ENCODE measurements at places on chromosomes 6 and 20. TPM values are rescaled to one million over a fixed set of nuclear protein-coding genes. Genes with fewer than 3 reads are reported as not detected.

The EGFL8 gene
- total RNA-seq, result 21.6 TPM

The ARMC2 gene
- total RNA-seq, result 8.9 TPM

The PACRG gene
- total RNA-seq, result not detected

The CAGE1 gene
- 0.27 TPM for total RNA-seq

The PBOV1 gene
- not detected for total RNA-seq

The VSTM2L gene
- 0.17 TPM for total RNA-seq

The GPR6 gene
- not detected for total RNA-seq

The DPPA5 gene
- total RNA-seq, result not detected

The PRICKLE4 gene
- 1.2 TPM for total RNA-seq

The HLA-DQA2 gene
- 3.3 TPM for total RNA-seq

The TRERF1 gene
- total RNA-seq, result 12.9 TPM

The ZNF512B gene
- 13.6 TPM for total RNA-seq

The ACTL10 gene
- total RNA-seq, result 5.1 TPM

The KIF25 gene
- not detected for total RNA-seq

The OR2J1 gene
- not detected for total RNA-seq

The PET117 gene
- 19.4 TPM for total RNA-seq

The DEFB124 gene
- total RNA-seq, result not detected

The MPIG6B gene
- not detected for total RNA-seq

The LIN28B gene
- not detected for total RNA-seq

The SLC17A2 gene
- total RNA-seq, result not detected

The ADGRG6 gene
- not detected for total RNA-seq

The TTBK1 gene
- total RNA-seq, result 1.7 TPM

The SLC29A1 gene
- total RNA-seq, result 54.1 TPM

The BIRC7 gene
- 0.42 TPM for total RNA-seq

The TNFRSF6B gene
- not detected for total RNA-seq

The TMEM200A gene
- total RNA-seq, result not detected

The SRF gene
- total RNA-seq, result 23.1 TPM

The PNLDC1 gene
- not detected for total RNA-seq

The TSPO2 gene
- not detected for total RNA-seq

The CDK5RAP1 gene
- total RNA-seq, result 45.4 TPM

The ADTRP gene
- not detected for total RNA-seq
